Testis (tissue), 5 donors: ENCODE measurements at places on chromosomes 3 and 15. TPM values are rescaled to one million over a fixed set of nuclear protein-coding genes. Genes with fewer than 3 reads are reported as not detected.

Gene TNFAIP8L3
- 10.2 TPM for polyA plus RNA-seq

Gene BHLHE40
- polyA plus RNA-seq: 26.2 TPM

- H3K4me1 ChIP-seq: no peaks in the 10 kb centered on the region
- no peak overlapping the region for H3K4me3 ChIP-seq
- no peak overlapping the region for H3K27ac ChIP-seq
- no peaks in the 10 kb centered on the region for H3K27me3 ChIP-seq
- no peaks in the 10 kb centered on the region for H3K36me3 ChIP-seq
These were observed 553.4 kb downstream of the ZIC1 start for GRCh38 chr3:147962408-147963164.

DNA sequence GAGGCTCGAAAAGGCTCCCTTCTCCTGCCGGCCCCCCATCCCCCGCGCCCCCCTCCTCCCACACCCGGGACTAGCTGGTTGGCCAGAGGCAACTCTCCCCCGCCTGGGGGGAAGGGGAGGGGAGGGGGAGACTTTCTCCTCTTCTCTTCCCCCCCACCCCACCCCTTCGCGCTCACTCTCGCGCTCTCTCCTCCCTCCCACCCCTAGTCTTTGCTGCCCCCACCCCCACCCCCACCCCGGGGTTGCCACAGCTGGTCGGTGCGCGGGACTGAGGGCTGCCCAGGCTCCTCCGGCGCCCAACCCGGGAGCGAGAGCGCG lies 710 bp downstream of the MECOM start:
- peak overlapping the region; percentile 26 for H3K27ac ChIP-seq
- H3K27me3 ChIP-seq: no peaks in the 10 kb centered on the region
- DNase-seq: no peak
- H3K4me3 ChIP-seq: peak overlapping the region; percentile 51
- no peaks in the 10 kb centered on the region for H3K36me3 ChIP-seq

DNA sequence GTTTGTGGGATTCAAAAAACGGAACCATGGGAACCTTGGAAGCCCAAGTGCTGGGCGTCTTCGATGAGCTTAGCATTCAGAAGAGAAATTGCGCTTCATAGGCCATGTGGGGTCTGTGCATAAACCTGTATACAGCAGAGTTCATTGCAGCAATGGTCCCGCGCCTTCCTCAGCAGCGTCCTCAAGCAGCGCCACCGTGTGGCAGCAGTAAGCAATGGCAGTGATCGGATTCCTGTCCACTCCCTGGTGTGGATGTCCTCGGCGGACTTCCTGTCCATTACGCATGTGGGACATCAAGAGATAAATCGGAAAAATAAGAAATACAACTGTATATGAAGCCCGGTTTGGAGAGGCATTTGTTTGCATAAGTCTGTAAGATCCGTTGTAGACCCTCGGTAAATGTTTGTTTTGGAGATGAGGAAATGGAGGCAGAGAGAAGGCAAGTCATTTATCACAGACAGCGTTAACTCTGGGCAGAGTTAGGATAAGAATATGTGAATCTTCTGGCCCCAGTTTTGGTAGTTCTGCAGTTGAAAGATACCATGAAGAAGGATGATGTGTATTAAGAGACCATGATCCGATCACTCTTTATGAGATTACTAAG lies 57.7 kb downstream of the CNTN4 start:
- H3K4me3 ChIP-seq: no peak overlapping the region
- DNase-seq: peak; percentile 72
- no peaks in the 10 kb centered on the region for H3K27me3 ChIP-seq

DNA sequence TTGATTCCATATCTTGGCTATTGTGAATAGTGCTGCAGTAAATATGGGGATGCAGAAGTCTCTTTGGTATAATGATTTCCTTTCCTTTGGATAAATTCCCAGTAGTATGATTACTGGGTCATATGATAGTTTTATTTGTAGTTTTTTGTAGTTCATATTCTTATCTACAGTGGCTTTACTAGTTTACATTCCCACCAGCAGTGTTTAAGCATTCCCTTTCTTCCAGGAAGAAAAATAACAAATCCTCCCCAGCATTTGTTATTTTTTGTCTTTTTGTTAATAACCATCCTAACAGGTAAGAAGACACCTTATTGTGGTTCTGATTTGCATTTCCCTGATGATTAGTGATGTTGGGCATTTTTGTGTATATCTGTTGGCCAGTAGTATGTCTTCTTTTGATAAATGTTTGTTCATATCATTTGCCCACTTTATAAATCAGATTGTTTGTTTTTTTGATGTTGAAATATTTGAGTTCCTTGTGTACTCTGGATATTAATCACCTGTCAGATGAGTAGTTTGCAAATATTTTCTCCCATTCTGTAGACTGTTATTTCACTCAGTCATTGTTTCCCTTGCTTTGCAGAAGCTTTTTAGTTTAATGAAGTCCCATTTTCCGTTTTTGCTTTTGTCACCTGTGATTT lies 163.3 kb upstream of the THRB start:
- DNase-seq: no peak
- H3K36me3 ChIP-seq: no peaks in the 10 kb centered on the region
- H3K27ac ChIP-seq: no peak overlapping the region
- H3K4me3 ChIP-seq: no peak overlapping the region
- no peaks in the 10 kb centered on the region for H3K4me1 ChIP-seq

GRCh38 chr3:78268716-78269668 lies 1229.1 kb downstream of the ROBO2 start:
- no peaks in the 10 kb centered on the region for H3K36me3 ChIP-seq
- DNase-seq: no peak
- no peak overlapping the region for H3K4me3 ChIP-seq
- no peaks in the 10 kb centered on the region for H3K4me1 ChIP-seq

DNA sequence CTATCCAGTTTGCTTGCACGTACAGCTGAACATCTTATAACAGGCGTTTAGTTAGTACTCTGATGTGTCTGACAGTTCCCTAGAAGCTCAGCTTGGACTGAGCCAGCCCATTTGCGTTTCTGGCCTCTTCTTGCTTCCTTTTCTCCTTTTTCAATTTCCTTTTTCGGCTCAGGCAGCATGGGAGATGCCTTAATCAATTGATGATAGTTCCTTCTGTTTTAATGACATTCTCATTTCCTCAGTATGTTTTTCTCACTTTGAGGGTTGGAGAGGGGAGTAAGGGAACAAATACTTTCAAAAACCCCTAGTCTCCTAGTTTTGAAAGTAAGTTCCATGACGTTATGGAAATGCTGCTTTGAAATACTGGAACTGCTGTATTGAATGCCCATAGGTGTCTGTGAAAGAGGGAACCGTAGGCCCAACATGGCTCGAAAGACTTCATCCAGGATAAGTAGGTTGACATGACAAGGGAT lies 18.9 kb downstream of the IL1RAP start:
- H3K4me3 ChIP-seq: no peak overlapping the region
- no peak overlapping the region for H3K27ac ChIP-seq
- H3K27me3 ChIP-seq: no peaks in the 10 kb centered on the region
- DNase-seq: no peak

GRCh38 chr3:195015021-195015420 lies 255.9 kb downstream of the XXYLT1 start:
- no peaks in the 10 kb centered on the region for H3K4me1 ChIP-seq
- no peaks in the 10 kb centered on the region for H3K36me3 ChIP-seq
- no peak overlapping the region for H3K27ac ChIP-seq
- H3K27me3 ChIP-seq: no peaks in the 10 kb centered on the region
- no peak overlapping the region for H3K4me3 ChIP-seq

- no peak for DNase-seq
- H3K4me3 ChIP-seq: no peak overlapping the region
- H3K4me1 ChIP-seq: peaks cover 14% of the 10 kb centered on the region
- H3K27me3 ChIP-seq: no peaks in the 10 kb centered on the region
- no peaks in the 10 kb centered on the region for H3K36me3 ChIP-seq
These were observed 3.6 kb downstream of the ATXN7 start for GRCh38 chr3:63867225-63867624.
